Occipital lobe (tissue), 3 donors: ENCODE measurements at places on chromosomes 5 and 9.

DNA sequence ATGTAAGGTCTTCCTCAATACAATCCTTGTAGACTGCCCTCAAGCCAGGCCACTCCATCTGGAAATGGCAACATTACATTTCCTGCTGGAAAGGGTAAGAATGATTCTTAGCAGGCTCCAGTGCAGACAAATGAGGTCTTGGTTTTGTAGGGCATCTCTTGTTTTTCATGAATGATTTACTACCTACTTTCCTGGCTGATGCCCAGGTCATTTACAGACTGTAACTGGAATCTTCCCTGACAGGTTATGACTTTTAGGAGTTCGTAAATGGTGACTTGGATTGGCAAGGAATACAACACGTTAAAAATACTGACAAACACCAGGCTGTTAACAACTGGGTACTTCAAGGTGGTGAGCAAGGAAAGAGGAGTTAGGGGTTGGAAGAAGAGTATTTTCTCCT, 510.5 kb upstream of the TNC start:
- DNase-seq, result no peak

- DNase-seq, result no peak
Measured at GRCh38 chr5:129120158-129120581, 25.6 kb downstream of the ISOC1 start.

- DNase-seq, result no peak
Measured at GRCh38 chr5:6405591-6405990, 27.2 kb upstream of the MED10 start.

- DNase-seq, result no peak
Measured at GRCh38 chr5:159965031-159965837, 43.7 kb upstream of the TTC1 start.

- DNase-seq, result no peak
Measured at GRCh38 chr9:37471942-37472684, 6.9 kb upstream of the ZBTB5 start.

- no peak for DNase-seq
Measured at GRCh38 chr9:95648225-95648624, 131.5 kb upstream of the PTCH1 start.

GRCh38 chr5:178385496-178385890, 152.9 kb upstream of the PHYKPL start:
- no peak for DNase-seq
